GM12892 (cell line): ENCODE measurements at places on chromosomes 13 and 19.

- no peak for DNase-seq
Measured at GRCh38 chr13:99312493-99312883, 5.3 kb upstream of the GPR183 start.

DNA sequence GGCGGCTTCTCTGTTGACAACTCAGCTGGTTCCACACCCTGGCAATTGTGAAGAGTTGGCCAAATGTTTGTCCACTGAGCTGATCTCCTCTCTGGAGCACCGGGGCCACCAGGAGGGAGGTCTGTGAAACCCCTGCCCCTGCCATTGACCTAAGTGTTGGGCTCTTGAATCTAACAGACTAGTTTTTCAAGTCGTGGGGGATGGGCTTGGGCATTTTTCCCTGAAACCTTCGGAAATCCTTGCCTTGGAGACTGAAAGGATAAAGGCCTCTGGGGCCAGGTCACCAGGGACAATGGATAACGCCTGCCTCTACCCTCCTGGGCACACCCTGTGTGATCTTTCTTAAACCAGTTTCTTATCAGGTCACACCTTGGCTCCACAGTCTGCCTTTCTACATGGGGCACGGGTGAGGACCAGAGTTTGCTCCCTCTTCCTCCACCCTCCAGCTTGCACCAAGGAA lies 881 bp downstream of the GEMIN7 start:
- no peak for DNase-seq

GRCh38 chr13:102658660-102659059 lies 36.2 kb downstream of the METTL21C start:
- no peak for DNase-seq

DNA sequence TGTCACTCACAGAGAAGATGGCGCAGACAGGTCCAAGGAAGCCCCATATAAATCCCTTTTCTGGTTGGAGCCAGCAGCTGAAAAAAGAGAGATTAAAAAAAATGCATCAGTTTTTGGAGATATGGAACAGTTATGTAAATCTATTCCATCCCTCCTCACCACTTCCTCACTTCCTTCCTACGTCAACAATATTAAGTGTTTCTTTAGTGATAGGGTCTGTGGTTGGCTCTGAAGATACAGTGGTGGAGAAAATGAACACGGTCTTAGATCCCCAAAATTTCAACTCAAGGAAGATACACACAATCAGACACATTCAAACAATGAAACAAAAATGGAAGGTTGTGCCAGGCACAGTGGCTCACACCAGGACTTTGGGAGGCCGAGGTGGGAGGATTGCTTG lies 31.5 kb downstream of the ADGRE2 start:
- DNase-seq = no peak

DNA sequence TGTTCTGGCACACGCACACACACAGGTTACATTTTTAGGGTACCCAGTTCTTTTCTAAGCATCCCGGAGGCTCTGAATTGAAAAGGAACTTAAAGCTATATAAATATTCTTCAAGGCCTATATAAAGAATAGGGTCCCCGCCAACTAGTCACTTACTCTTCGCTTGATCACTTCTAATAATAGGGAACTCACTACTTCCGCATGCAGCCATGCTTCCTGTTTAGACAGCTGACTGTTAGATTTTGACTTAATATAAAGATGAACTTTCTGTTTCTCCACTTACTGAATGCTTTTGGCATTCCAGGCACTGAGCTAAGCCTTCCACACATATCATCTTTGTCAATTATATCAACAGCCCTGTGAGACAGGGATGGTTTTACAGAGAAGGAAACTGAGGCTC lies 259.6 kb downstream of the TSHZ3 start:
- no peak for DNase-seq

DNA sequence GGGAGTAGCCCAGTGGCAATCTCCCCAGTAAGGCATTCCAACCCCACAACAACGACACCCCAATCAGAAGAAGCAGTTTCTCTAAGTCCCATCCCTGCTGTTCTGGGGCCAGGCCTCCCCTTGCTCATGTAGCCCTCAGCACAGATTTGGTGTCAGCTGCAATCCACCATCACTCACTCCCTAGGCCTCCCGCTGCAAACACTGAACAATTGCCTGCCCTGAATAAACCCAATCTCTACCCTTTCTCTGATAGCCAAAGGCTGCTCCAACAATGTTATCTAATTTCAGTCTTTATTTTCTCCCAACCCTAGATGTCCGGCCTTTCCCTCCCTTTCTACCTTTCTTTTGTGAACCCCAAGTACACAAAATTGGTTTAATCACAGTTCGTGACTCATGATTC lies 5.6 kb upstream of the SOX21 start:
- no peak for DNase-seq

- no peak for DNase-seq
Measured at GRCh38 chr13:99895444-99896368, 75.9 kb downstream of the ZIC5 start.

DNA sequence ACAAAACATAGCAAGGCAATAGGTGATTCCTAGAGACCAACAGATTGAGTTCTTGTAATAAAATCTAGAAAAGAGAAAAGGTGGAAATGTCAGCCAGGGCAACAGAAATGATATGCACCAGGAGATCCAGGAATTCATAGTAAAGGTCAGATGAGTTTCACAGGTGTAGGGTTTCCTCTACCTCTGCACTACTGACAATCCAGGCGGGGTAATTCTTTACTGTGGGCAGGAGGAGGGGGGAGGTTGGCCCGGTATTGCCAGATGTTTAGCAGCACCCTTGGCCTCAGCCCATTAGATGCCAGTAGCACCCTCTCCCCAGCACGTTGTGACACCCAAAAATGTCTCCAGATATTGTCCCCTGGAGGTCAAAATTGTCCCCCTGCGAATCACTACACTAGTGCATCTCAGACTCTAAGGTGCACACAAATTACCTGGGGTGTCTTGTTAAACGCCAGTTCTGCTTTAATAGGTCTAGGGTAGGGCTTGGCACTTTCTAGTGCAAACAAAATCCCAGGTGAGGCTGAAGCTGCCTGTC lies 3.5 kb upstream of the UBAC2 start:
- no peak for DNase-seq

GRCh38 chr19:46133777-46134241 lies 9.3 kb upstream of the IGFL3 start:
- DNase-seq = no peak

DNA sequence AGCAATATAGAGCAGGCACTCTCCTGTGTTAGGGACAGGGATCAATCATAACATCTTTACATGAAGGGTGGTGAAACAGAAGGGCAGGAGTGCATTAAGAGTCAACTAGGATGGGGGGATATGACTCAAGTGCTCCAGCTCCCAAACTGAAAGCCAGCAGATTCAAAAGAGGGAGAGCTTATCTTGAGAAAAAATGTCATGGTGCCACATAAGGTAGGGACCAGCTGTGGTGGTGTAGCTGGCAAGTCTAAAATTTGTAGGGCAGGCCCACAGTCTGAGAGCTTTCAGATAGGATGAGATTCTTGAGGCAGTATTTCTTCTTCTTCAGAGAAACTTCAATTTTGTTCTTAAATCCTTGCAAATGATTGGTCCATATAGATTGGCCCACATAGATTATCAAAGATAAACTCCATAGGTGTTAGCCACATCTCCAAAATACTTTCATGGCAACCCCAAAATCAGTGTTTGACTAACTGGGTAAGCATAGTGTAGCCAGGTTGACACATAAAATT lies 19.1 kb downstream of the DNAJC15 start:
- no peak for DNase-seq

DNA sequence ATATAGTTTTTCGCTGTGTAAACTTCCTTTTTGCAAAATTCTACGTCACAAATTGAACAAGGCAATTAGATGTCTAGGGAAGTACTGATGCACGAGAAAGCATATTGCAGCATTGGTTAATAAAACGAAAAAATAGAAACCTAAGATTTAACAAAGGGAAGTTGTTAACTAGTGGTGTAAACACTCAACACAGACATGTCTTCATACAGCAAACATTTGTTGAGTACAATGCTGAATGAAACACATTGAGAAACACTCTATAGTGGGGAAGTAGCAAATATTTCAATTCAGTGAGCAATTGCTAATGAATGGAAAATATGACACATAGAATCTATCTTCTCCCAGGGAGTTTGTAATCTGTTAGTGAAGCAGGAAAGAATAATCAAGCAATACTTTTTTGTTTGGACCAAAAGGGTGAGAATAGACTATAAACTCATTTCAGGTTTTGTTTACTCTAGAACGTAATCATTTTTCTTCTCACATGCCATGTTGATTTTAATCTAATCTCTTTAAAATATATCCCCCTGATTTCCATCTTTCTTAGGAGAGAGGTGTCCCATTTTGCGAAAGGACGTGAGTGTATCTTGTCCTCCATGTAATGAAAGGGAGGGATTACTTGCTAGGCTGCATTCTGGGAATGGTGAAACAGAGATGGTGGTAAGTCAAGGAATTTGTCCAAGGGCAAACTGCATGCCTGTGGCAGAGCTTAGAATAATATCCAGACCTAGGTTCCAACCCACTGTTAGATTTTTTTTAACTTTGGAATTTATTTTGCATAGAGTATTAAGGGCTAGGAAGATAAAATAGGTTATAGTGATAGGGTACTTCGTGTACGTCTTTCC lies 1.7 kb upstream of the ANKRD10 start:
- DNase-seq = no peak

- no peak for DNase-seq
Measured at GRCh38 chr13:113905018-113905417, 41.1 kb upstream of the GAS6 start.

DNA sequence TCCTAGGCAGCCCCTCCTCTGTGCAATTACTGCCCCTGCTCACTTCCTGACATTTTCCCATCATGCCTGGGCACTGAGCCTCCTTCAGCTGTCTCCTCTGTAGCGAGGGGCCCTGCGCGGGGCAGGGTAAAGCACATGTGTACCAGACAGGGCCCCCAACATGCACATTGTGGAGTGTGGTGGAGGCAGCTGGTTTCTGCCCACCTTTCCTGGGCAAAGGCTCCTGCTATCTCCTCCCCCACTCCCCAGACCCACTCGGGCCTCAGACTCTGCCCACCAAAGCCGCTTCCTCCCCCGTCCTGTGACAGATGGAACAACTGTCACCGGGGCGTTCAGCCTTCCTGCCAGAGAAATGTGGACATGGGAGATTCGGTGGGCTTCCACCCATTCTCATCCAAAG lies 2.9 kb upstream of the KPTN start:
- DNase-seq = no peak

- no peak for DNase-seq
Measured at GRCh38 chr19:37078717-37079032, 442 bp downstream of the ZNF420 start.

- no peak for DNase-seq
Measured at GRCh38 chr19:7515110-7515644, 726 bp upstream of the ZNF358 start.

DNA sequence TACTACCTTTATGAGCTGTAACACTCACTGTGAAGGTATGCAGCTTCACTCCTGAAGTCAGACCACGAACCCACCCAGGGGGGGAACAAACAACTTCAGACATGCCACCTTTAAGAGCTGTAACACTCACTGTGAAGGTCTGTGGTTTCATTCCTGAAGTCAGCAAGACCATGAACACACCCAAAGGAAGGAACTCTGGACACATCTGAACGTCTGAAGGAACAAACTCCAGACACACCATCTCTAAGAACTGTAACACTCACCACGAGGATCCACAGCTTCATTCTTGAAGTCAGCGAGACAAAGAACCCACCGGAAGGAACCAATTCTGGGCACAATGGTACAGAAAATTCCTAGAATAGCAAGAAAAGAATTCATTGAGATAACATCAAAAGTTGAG lies 1796.5 kb upstream of the MIR17HG start:
- no peak for DNase-seq

GRCh38 chr13:113976711-113977684 lies 3.1 kb upstream of the C13orf46 start:
- DNase-seq = no peak

GRCh38 chr19:5927441-5927821 lies 13.4 kb downstream of the CAPS start:
- DNase-seq = peak; percentile 67

DNA sequence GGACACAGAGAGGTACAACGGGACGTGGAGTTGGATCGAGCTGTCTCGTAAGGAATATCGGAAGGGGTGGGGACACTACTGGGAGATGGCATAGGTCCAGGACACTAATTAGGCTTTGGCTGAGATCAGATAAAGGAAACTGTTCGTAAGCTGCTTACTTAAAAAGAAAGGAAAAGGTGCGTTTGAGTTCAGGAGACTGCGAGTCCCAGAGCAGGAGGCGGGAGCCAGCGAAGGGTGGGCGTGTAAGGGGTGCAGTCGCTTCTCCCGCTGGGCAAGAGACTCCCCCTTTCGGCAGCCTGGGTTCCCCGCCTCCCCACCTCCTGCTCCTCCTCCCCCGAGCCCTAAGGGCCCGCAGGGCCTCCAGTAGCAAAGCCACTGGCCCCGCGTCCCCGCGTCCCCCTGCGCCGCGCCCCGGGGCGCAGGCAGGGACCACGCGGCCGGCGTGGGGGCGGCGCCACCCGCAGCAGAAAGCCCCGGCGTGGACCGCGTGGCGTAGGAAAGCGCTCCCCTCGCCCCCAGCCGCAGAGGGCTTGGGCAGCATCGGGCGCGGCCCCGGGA lies 547 bp downstream of the ABCC4 start:
- peak; percentile 68 for DNase-seq

DNA sequence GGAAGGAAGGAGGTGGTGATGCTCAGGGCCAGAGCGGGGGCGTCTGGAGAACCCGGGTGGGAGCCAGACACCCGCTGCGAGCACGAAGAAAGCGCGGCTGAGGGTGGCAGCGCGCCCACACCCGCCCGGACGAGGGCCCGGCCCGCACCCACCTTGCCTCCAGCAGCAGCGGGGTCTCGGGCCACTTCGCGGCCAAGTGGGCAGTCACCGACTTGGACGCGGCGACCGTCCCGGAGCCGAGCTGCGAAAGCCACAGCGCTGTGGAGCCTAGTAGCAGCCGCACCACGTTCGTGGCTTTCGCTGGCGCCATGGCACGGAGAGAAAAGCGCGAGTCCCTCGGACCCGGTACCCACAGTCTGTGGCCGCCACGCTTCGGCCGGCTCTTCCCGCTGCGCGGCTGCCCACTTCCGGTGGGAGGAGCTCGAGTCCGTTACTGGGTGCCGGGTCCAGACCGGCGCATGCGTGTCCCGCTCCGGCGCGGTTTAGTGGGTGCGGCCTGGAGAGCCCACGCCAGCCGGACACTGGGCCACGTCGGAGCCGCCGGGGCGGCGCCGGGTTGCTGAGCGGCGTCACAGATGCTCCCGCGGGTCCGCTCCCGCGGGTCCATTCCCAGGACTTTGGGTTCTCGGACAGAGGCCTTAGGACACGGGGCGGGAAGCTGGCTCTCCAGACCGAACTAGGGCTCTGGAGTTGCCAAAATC lies at the start of gene UGGT2:
UGGT2 (minus strand) TSS at position 399 of the 701 bp plus-strand sequence; CDS start at position 310, 89 bp downstream.
- peak; percentile 92 for DNase-seq

- DNase-seq = no peak
Measured at GRCh38 chr13:46643165-46643777, 90.3 kb downstream of the LRCH1 start.
